ENCODE measurements at places on chromosomes 7 and 10.
A peak's percentile ranks its signal among the peaks of the same experiment; 100 is the strongest.

DNA sequence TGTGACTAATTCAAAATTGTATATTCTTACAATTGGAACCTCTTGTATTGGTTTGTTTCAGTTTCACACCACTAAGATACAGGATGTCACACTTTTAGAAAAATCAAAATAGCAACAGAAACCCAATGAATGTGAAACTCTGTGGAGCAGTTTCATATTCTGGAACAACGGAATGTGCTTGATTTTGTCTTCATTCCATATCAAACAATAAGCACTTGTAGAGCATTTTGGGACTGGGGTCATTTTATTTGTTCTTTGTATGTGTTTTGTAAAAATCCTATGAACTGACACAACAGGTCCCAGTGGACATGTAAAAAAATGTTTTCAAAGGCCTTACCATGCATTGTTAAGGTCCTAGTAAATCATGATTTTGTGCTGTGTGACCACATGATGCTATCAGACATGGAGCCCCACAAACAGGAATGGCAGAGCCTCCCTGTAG lies 123.1 kb downstream of the DKK1 start:
- no peak for DNase-seq

GRCh38 chr10:10526846-10527245 lies 490.8 kb upstream of the CELF2 start:
- no peak for DNase-seq

GRCh38 chr10:25933653-25934608 lies at the start of gene MYO3A:
Gene MYO3A, plus strand, starts transcription at chr10:25934229. Its CDS starts 17,882 bp downstream, at chr10:25952111.
- no peak for DNase-seq

GRCh38 chr10:47388879-47389278 lies 4.8 kb upstream of the ZNF488 start:
- no peak for DNase-seq

GRCh38 chr10:75613685-75614504 lies 182.5 kb downstream of the LRMDA start:
- no peak for DNase-seq

- DNase-seq: no peak
Observed at GRCh38 chr10:79443338-79444198, 1.9 kb downstream of the ZCCHC24 start.

GRCh38 chr10:101062232-101063049 lies 652 bp downstream of the KAZALD1 start:
- DNase-seq: peak; percentile 8

GRCh38 chr7:91630581-91631380 lies 249.7 kb downstream of the MTERF1 start:
- no peak for DNase-seq

DNA sequence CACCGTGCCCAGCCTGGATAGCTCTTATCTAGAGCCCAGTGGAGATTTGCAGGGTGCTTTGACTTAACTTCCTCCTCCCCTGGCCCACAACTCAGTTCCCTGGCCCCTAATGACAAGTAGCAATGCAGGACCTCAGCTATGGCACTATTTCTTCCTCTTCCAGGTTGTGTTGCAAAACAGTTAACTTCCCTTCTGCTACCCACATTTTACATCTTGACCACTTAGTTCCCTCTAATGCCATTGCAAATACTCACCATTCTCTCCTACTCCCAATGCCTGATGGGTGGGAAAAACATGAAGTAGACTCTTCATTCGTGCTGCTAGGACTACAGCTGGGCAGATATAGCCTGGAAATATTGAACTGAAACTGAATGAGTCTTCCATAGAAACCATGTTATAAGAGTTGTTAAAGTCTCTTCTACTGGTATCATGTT lies 39.1 kb upstream of the FGL2 start:
- no peak for DNase-seq

DNA sequence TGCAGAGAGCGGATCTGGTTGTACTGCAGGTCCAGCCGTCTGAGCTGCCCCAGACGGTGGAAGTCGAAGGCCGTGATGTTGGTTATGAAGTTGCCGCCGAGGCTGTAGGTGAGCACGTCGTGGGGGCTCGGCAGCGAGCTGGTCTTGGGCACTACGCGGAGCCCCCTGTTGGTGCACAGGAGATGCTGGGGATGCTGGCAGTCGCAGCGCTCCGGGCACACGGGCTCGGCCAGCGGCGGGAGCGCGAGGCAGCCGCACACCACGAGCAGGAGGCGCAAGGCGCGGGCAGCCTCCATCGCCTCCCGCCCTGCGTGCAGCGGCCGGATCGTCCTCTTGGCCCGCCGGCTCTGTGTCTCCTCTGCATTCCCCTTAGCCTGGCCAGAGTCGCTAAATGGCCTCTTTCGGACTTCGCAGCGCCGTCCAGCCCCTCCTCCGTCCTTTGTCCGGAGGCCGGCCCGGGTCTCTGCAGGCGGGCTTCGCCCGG lies 337 bp downstream of the TRIL start:
- no peak for DNase-seq

DNA sequence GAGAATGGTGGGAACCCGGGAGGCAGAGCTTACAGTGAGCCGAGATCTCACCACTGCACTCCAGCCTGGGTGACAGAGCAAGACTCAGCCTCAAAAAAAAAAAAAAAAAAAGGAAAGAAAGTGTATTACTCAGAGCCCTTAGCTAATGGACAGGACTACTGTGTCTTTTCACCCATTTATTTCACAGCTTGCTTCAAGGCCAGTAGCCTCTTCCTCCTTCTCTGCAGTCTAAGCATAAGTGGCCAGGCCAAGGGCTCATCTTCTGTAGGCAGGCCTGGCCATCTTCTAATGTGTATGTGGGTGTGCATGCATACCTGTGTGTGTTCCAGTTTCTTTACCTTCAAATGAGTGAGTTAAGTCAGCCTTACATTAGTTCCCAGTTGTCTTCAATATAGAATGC lies 94.8 kb upstream of the GDF10 start:
- no peak for DNase-seq

GRCh38 chr7:142405122-142405765 lies 147.4 kb upstream of the PRSS58 start:
- no peak for DNase-seq

- DNase-seq: no peak
Observed at GRCh38 chr7:22061775-22062174, 116.1 kb upstream of the CDCA7L start.

DNA sequence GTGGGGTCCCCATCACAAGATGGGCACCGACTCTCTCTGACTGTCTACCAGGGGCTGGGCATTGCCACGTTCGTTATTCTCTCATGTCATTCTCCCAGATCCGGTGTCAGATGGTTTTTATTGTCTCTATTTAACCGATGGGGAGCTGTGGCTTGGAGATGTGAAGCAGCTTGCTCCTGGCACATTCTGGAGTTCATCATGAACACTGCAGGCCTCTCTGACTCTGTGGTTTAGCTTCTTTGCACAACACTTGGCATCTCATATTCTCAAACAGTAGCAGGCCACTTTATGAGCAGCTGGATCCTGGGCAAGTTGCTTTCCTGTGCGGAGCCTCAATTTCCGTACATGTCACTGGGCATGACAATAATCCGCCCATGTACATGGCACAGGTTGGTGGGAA lies 119.9 kb downstream of the LRRC18 start:
- DNase-seq: no peak

- no peak for DNase-seq
Observed at GRCh38 chr10:118908557-118909256, 120.8 kb upstream of the NANOS1 start.

DNA sequence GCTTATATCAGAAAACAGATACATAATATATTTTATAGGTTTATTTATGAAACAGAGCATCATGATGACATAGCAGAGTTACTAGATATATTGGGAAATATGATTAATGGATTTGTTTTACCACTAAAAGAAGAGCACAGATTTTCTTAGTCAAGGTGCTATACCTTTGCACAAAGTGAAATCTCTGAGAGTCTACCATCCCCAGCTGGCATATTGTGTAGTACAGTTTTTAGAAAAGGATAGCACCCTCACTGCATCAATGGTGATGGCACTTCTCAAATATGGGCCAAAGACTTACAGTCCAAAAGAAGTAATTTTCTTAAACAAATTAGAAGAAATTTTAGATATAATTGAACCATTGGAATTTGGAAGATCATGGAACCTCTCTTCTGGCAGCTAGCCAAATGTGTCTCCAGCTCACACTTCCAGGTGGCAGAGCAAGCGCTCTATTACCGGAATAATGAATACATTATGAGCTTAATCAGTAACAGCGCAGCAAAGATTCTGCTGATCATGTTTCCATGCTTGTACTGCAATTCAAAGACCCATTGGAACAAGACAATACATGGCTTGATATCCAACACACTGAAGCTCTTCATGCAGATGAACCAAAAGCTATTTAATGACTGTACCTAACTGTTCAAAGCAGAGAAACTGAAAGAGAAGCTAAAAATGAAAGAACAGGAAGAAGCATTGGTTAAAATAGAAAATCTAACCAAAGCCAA lies 21.9 kb upstream of the CREB3L2 start:
- DNase-seq: no peak

- DNase-seq: no peak
Observed at GRCh38 chr7:70319057-70319456, 720.8 kb downstream of the AUTS2 start.

GRCh38 chr7:123844712-123845219 lies at the start of gene HYAL4:
Gene HYAL4, plus strand, starts transcription at chr7:123845169. Its CDS starts 23,105 bp downstream, at chr7:123868274.
- no peak for DNase-seq

- DNase-seq: no peak
Observed at GRCh38 chr7:28280516-28280915, 99.9 kb upstream of the JAZF1 start.
